ENCODE measurements at places on chromosomes 12 and 14. TPM values are rescaled to one million over a fixed set of nuclear protein-coding genes. Genes with fewer than 3 reads are reported as not detected.

SINHCAF gene
- 11.2 TPM for total RNA-seq

RPS6KA5 gene
- total RNA-seq: 1.4 TPM

BMP4 gene
- total RNA-seq: 6.8 TPM

PAH gene
- not detected for total RNA-seq

SLC10A1 gene
- total RNA-seq: not detected

KNTC1 gene
- 14.7 TPM for total RNA-seq

MMP19 gene
- total RNA-seq: 14.7 TPM

NPFF gene
- not detected for total RNA-seq

SIX1 gene
- 21.5 TPM for total RNA-seq

CCT2 gene
- 187 TPM for total RNA-seq
